ENCODE measurements at places on chromosomes 11 and 22.
A peak's percentile ranks its signal among the peaks of the same experiment; 100 is the strongest.

- DNase-seq, result no peak
Observed at GRCh38 chr11:123338266-123338800, 91.7 kb upstream of the GRAMD1B start.

- no peak for DNase-seq
Observed at GRCh38 chr11:118396097-118396501, 5.3 kb upstream of the ATP5MG start.

DNA sequence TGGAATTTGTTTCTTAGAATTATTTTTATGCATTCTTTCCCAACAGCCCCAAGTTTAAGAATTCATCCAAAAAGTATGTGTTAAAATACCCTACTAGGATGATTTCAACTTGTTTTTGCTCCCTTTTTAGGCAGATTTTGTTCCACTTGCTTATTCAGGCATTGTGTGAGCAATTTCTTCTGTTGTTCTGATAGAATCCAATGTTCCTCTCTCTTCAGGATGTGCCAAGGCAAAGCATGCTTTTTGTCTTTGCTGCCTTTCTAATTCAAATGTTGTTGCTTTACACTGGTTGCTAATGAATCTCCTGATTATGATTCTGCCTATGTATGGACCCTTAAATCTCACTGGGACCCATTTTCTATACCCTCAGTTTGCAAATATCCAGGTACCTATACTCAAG, 131.2 kb upstream of the ARHGAP42 start:
- no peak for DNase-seq

DNA sequence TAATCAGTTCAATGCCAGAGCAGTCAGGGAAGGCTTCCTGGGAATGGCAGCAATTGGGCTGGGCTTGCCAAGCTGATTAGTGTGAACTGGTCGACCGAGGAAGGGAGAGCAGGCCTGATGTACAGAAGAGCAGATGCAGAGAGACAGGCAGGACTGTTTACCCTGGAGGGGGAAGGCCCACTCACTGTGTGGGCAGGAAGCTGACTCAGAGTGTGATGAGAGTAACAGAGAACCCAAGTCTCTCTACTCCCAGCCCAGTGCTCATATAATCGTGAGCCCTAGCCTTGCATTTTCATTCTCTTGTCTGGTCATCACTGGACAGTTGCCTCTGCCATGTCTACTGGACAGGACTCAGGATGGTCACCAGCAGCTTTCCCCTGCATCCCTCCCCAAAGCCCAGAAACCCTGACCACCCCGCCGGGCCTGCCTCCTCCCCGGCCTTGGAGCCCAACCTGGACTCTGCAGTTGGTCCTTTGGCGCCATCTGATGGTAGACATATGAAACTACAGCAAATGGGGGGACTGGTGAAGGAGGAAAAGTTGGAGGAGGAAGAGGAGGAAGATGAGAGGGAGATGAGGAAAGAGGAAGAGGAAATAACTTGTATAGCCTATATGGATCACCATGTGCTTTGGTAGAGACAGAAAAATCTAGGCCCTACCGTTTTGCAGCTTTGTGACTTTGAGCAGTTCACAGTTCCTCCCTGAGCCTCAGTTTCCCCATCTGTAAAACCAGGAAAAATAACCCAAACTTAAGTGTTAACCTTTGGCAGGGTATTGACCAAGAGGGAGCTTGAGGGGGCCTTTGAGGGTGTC, 43.4 kb upstream of the PRDM11 start:
- DNase-seq, result peak; percentile 86

All from kidney glomerular epithelial cell (primary cell).